ENCODE measurements at places on chromosomes 16 and 17.

DNA sequence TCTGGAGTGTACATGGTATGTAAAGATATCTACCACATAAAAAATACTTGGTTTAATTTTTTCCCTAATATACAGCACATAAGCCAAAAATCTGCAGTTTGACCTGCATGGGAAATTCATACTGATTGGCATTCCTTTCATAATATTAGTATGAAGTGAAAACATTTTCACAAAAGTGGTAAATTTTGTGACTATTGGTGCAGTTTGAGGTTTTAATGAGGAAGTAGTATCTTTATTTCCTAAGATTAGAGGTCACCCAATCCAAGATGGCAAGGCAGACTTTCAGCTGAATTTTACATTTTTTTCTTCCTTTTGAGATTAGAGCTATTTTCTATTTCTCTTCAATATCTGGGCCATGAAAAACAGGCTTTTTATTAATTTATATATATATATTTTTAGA is 21.2 kb downstream of the METTL9 start:
- no peak for DNase-seq

- no peak for DNase-seq
Measured at GRCh38 chr17:82944990-82945389, 105.2 kb upstream of the ZNF750 start.

DNA sequence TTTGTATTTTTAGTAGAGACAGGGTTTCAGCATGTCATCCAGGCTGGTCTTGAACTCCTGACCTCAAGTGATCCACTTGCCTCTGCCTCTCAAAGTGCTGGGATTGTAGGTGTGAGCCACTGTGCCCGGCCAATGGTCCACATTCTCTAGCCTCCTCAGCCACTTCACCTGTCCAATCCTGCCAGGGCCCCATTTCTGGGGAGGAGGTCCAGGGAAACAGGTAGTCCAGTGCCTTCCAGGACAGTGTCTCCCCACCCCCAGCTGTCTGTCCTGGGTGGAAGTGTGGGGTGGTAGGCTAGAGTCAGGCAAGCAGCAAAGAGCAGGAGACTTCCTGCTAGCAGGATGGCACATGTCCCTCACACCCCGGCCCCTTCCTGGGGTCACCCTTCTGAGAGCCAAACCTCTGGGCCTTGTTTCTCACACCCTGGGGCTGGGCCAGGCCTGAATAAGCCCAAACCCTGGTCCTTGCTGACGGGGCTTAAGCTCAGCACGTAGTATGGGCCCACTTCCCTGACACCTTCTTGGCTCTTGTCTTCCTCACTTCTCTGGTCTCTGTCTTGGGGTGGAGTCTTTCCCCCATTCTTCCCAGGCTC is 5.0 kb downstream of the FHOD1 start:
- no peak for DNase-seq

DNA sequence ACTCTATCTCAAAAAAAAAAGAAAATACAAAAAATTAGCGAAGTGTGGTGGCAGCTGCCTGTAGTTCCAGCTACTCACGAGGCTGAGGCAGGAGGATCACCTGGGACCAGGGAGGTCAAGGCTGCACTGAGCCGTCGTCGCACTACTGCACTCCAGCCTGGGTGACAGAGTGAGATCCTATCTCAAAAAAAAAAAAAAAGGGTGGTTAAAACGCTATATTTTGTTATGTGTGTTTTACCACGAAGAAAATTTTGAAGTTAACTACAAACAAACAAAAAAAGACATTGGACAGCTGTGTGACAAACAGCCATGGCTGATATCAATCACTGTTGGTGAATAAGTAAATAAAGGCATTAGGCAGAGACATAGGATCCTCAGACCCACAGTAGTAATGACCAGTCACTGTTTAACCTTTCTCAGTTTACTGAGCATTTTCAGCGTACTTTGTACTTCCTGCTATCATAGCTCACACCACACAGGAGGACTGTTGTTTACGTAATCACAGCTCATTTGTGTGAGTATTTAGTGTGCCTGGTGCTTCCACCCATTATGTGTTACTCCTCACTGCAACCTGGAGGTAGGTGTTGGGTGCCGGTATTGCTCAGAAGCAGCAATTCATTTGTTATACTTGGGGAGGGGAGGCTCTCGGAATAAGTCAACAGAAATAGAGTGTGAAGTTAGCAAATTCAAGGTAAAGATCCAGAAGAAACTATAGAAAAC is 55.4 kb downstream of the COPRS start:
- no peak for DNase-seq

DNA sequence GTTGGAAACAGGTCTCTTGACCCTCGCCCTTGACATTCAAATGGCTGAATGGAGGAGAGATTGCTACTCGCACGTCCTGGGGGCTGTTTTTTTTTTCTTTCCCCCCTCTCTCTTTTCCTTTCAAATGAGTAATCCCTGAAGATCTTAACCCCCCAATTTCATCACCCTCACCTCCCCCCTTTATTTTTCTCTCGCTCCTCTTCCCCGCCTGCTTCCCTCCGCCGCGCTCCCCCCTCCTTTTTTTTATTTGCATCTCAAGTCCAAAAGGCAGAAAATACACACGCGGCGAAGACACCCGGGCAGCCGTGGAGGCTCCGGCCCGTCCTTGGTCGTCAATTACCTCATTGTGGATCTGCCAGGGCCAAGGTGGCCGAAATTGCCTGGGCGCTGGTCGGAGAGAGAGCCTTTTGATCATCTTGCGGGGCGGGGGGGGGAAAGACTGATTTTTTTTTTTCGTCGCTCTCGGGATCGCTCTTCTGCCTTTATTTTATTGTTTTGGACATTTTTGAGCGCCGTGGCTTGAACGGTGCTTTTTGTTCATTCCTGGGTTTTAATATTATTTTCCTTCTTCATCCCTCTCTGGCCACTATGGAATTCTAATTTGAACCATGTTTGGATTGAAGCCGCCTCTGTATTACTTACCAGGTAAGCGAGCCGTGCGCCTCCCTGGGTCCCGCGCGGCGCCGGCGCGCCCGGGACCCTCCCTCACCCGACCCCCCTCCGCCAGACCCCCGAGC is 57.2 kb upstream of the GSE1 start:
- DNase-seq, result no peak

GRCh38 chr16:4734063-4734729 is at the start of the genes ANKS3 and DNAAF8:
ANKS3 (minus strand) TSS chr16:4734271; CDS start chr16:4730149, 4,122 bp downstream.
DNAAF8 (plus strand) TSS chr16:4734537; CDS start chr16:4736515, 1,978 bp downstream.
- DNase-seq, result peak; percentile 96

GRCh38 chr17:43020030-43020621 is 2.1 kb downstream of the VAT1 start:
- no peak for DNase-seq
